ENCODE measurements at places on chromosomes 2 and 18.

- DNase-seq = no peak
Observed at GRCh38 chr2:12045864-12046291, 299.4 kb downstream of the LPIN1 start.

DNA sequence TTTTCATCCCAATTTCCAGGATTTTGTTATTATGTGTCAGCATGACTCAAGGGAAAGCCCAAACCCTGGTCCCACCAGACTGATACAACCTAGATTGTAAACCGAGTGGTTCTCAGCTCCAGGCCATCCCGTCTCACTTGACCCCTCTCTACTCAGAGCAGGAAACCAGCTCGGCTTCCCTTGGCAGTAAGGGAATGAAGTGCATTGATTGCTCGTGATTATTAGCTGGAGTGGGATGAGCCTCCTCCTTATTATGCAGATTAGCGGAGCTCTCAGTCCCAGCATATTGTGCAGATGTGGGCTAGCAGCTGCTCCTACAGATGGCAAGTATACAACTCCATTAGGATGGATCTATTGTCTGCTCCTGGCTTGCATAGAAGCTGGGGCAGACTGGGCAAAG is 167.6 kb downstream of the LNPK start:
- DNase-seq = no peak

GRCh38 chr2:165594935-165595255 is 125.4 kb downstream of the CSRNP3 start:
- no peak for DNase-seq

GRCh38 chr2:186717320-186718007 is 23.6 kb downstream of the FAM171B start:
- no peak for DNase-seq

GRCh38 chr18:78738076-78738690 is 241.4 kb upstream of the SALL3 start:
- no peak for DNase-seq

- DNase-seq = no peak
Observed at GRCh38 chr2:173571021-173571821, 216.5 kb downstream of the CDCA7 start.

Measured in stimulated activated CD4-positive, alpha-beta T cell treated with anti-CD3 and anti-CD28 coated beads, Interleukin-1b, Interleukin-23, amount 100 ng/mL, for 48 hours (primary cell).